Epithelial cell of prostate (primary cell): ENCODE measurements at places on chromosomes 6 and 20.

DNA sequence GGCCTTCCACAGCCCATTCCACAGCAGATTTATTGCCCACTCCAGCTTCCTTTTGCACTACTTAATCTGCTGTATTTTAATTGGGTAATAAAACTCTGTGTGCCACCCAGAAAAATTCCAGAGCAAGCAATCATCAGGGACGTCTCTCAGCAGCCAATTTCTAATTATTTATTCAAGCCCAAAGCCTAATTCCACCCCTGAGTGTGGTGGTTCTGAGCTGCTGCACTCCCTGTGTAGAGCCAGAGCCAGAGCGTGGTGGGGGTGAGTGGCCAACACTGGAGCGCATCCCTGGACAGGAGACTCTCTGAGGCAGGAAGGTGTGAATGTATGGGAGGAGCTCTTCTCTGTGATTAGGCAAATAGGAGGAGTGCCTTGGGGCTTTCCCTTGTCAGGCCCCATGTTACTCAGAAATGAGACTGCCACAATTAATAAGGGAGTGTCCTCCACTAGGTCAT lies 66.1 kb downstream of the CD24 start:
- no peak for DNase-seq

GRCh38 chr20:10429443-10429981 lies 4.5 kb downstream of the MKKS start:
- no peak for DNase-seq

GRCh38 chr6:51199105-51199552 lies 380.5 kb downstream of the TFAP2B start:
- no peak for DNase-seq

GRCh38 chr6:14310960-14311359 lies 193.4 kb downstream of the CD83 start:
- no peak for DNase-seq

GRCh38 chr20:62401331-62401779 lies 5.7 kb downstream of the CABLES2 start:
- DNase-seq: no peak

GRCh38 chr6:18842534-18842933 lies 455.4 kb downstream of the RNF144B start:
- no peak for DNase-seq

- DNase-seq: no peak
Measured at GRCh38 chr6:24996269-24996836, 60.6 kb upstream of the RIPOR2 start.

DNA sequence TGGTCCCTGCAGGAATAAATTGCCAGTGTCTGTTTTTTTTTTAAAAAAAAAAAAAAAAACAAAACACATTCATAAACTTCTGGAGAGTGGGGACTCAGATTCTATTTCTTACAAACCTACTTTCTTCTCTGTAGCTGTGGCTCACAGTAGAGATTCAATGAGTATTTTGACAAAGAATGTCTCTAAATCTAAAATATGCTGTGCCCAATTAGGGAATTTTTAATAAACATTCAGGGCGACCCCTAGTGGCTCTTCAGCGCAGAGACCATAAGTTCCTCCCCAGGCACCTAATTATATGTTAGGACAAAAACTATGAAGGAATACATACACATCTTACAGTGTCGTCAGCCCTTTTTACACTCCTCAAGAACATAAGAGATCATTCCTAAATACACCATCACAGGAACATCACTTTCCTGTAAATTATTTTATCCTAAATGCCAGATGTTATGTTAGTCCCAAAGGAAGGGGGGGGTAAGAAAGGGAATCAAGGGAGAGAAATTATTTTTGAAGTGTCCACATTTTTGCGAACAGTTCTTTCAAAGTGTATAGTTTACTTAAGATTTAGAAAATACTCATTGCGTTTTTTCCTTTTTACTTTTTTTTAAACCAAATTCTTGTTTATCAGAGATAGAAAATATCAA lies 21.8 kb upstream of the NAA20 start:
- no peak for DNase-seq

GRCh38 chr6:35547676-35548075 lies 35.0 kb upstream of the TULP1 start:
- no peak for DNase-seq

DNA sequence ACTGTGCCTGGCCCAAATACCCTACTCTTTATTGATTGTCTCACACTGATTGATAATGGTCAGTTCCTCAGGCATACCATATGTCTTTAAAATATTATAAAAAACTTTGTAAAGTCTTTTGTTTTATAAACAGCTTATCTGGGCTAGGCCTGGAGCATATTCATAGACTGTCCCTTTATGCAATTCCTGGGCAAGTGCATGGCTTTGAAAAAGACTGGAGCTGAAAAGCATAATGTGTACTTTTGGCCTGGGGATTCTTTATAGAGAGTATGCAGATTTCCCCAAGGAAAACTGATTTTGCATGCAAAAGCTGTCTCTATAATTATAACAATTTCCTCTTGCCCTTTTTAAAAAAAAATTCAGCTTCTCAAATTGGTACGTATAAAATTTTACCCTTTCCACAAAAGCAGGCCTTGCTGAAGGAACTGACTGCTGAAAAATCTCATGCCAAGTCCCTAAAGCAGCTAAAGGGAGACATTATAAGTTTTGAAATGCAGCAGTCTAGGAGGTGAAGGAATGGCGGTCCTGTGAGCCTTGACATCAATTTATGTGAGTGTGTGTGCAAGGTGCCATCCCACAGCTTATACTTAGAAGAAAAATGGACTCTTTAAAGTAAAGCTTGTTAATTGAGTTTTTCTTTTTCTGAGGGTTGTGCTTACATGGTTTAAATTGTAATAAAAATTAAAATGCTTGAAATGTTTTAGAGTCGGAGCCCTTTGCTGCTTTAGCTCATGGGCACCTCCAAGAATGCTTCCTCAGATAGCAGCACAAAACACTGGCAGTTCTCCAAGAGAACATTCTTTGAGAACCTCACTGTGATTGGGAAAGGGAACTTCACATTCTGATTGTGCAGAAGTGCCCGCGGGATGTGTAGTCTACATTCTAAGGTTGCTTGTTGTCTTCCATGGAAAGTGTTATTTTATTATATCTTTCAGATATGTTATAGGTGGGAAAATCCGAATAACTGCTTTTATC lies 43.9 kb downstream of the PLCB4 start:
- no peak for DNase-seq

GRCh38 chr6:114989279-114989964 lies 646.6 kb upstream of the HS3ST5 start:
- no peak for DNase-seq

- DNase-seq: no peak
Measured at GRCh38 chr20:45427236-45428149, 11.6 kb downstream of the PIGT start.

DNA sequence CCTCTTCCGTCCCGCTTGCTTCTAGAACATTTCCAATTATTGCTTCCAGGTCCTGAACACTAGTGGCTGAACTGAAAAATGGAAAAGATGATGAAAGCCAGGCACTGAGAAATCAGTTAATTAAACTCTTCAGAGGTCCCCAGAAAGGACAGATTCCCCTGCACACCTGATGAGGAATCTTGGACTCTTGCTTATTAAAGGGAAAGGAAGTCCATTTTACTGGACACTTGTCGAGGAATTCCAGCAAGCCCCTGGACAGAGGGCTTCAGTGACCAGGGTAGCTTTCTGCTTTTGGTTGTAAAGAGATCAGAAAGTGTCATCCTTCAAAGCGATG lies 47.8 kb upstream of the CDYL start:
- no peak for DNase-seq

DNA sequence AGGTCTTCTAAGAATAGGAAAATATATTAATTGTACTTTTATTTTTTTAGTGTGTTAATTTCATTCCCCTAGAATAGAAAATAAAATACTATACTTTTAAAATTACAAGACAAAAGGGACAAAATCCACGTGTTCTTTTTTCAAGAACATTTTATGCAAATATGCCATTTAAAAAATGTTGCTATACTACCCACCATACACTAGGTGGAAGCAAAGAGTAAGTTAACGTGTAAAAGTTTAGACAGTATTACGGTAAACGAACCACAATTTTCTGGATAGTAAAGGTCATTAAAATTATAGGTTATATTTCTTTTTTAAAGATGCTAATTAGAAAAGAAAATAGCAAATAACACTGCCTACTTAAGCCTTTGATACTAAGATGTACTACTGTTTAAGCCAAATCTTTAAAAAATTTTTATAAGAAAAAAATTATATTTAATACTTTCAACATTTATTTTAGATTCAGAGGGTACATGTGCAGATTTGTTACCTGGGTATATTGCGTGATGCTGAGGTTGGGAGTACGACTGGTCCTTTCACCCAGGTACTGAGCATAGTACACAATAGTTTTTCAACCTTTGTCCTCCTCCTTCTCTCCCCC lies 287.6 kb downstream of the PHF3 start:
- no peak for DNase-seq

- DNase-seq: no peak
Measured at GRCh38 chr6:95489185-95489863, 88.0 kb upstream of the MANEA start.

- no peak for DNase-seq
Measured at GRCh38 chr6:118187568-118188164, 280.6 kb downstream of the SLC35F1 start.

DNA sequence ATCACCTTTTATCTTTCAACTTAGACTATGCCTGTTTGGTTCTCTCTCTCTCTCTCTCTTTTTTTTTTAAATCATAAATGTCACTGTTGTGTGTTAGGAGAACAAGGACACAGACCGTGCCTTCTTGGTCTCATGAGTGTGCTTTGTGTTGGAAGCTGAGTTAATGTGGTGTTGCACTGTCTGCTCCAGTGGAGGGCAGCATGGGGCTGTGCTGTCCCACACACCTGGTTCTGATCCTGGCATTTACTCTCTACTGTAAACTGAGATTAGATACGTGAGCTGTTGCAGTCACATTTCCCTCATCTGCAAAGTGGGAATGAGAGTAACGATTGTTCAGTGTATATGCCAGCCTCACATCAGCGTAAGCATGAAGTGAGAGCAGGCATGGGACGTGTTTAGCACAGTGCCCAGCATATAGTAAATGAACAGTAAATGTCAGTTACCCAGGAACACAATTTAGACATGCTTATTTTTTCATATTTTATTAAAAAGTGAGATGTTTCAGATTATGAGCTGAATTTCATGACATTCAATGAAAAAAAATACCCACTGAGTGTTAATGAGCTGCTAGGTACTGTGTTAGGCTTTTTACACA lies 161.1 kb downstream of the FARS2 start:
- no peak for DNase-seq

- no peak for DNase-seq
Measured at GRCh38 chr6:69816569-69816968, 19.8 kb upstream of the LMBRD1 start.

DNA sequence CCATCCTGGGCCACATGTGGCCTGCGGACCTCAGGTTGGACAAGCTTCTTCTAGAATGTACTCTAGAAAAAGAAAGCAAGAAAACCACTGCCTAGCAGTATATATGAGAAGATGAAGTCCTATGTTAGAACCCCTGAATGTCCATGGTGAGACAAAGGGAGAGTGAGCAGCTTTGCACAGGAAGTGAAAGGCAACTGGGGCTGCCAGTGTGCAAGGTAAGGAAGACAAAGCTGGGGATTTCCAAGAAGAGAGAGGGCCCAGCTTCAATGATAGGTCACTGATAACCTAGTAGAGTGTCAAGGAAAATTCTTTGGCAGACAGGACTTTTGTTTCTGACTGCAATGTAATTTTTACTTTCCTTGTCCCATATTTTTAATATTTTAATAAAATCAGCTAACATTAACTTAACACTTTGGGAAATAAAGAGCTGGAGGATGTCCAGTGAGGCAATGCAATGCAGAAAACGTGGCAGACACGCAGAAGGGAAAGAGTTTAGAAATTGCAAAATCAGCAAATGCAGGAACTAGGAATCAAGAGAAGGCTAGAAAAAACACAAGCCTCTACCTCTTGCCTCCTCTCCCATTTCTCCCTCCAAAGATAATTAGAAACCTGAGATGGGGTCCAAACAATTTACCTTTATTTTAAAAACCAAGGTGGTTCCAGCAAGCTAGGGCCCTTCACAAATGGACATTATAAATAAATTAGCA lies 47.4 kb downstream of the CYP39A1 start:
- no peak for DNase-seq

GRCh38 chr6:159761129-159761872 lies 544 bp upstream of the ACAT2 start:
- no peak for DNase-seq

- no peak for DNase-seq
Measured at GRCh38 chr20:4216866-4217265, 201.5 kb upstream of the RNF24 start.

DNA sequence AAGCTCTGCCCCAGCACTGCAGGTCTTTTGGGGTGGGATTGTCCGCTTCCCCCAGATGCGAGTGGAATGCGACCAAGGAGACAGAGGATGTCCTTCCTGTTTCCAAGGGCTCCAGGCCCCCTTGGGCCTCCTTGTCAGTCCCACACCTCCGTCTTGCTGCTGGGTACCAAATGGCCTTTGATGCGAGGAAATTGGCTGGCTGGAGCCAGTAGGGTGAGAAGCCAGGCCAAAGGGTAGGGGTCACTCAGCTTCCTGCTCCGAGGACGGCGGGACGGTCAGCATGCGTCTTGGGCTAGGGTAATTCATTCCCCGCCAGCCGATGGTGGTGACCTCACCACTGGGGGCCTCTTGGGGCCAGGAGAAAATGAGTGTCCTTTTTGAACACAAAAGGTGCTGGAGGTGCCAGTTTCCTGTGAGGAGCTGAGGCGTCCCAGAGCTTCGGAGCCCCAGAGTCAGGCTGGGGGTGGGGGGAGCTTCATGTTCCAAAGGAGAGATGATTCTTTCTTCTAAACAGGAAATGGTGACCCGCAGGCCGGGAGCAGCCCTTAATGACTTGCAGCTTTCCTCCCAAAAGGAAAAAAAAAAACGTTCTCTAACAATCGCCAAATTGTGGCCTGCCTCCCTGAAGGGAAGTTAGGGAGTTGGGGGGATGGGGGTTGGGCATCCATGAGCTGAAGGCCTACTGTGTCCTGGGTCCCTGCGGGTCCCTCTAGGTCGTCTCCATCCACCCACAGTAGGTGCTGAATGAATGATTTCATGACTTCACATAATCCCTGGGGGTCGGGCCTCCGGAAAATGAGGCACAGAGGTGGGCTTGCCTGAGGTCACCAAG lies 6.7 kb downstream of the SNAI1 start:
- no peak for DNase-seq

GRCh38 chr6:27562027-27562410 lies 89.1 kb upstream of the ZNF184 start:
- no peak for DNase-seq

DNA sequence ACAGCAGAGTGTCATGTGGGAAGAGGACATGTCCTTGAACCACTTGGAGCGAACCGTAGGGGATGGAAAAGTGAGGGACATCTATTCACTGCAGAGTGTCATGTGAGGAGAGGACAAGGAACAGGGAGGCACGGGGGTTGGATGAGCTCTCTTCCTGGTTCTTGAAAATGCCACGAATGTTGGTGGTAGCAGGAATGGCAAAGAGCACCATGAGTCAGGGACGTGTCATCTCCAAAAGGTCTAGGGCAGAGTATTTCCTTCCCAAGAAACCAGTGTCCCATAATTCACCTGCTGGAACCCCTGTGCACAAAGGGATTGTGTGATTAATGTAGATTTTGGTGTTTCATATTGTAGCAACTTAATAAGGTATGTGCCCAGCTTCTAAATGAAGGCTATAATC lies 136.8 kb downstream of the BFSP1 start:
- no peak for DNase-seq

GRCh38 chr6:162467679-162468078 lies 259.9 kb downstream of the PRKN start:
- no peak for DNase-seq
